Transverse colon (tissue), 4 donors: ENCODE measurements at places on chromosomes 1 and 21. TPM values are rescaled to one million over a fixed set of nuclear protein-coding genes. Genes with fewer than 3 reads are reported as not detected.

Gene SPRR2E
- total RNA-seq = not detected

Gene LAMB3
- 47.2 TPM for total RNA-seq

Gene TTC24
- not detected for total RNA-seq

Gene ZNF683
- total RNA-seq = not detected

Gene ZNF362
- total RNA-seq = 8.9 TPM

Gene ASPM
- 2.0 TPM for total RNA-seq

Gene RXFP4
- 11.6 TPM for total RNA-seq

Gene OR2L2
- 1.5 TPM for total RNA-seq

Gene REN
- total RNA-seq = 2.7 TPM

Gene ANGPTL1
- total RNA-seq = 16.1 TPM

Gene ALDH9A1
- 103 TPM for total RNA-seq

Gene PTCH2
- 1.2 TPM for total RNA-seq

Gene RTCA
- 41.9 TPM for total RNA-seq

Gene HAPLN2
- total RNA-seq = 0.55 TPM

Gene OR10K1
- total RNA-seq = not detected

Gene GJA4
- 1.9 TPM for total RNA-seq

Gene DDX59
- total RNA-seq = 17.5 TPM

Gene FAM72C
- not detected for total RNA-seq

Gene AMY2B
- 34.3 TPM for total RNA-seq

Gene AGT
- 1.7 TPM for total RNA-seq

Gene SPRR1B
- not detected for total RNA-seq

Gene PGLYRP3
- total RNA-seq = not detected

Gene ITGB2
- 32.4 TPM for total RNA-seq

Gene TNFAIP8L2
- 5.2 TPM for total RNA-seq

Gene EXTL1
- total RNA-seq = not detected

Gene PANK4
- 49.7 TPM for total RNA-seq

Gene C1orf185
- not detected for total RNA-seq

Gene NHLH2
- total RNA-seq = not detected

Gene NBPF4
- total RNA-seq = not detected

Gene FCER1G
- 73.6 TPM for total RNA-seq

Gene TMEM52
- 5.2 TPM for total RNA-seq

Gene NBPF6
- not detected for total RNA-seq

Gene EXTL2
- 3.0 TPM for total RNA-seq

Gene SLC22A15
- total RNA-seq = 2.5 TPM

Gene ANKRD65
- total RNA-seq = 2.4 TPM

Gene NBPF20
- total RNA-seq = 2.6 TPM

Gene FCRL6
- total RNA-seq = not detected

Gene UBASH3A
- 0.82 TPM for total RNA-seq

Gene KRTAP19-3
- not detected for total RNA-seq

Gene NPHS2
- not detected for total RNA-seq

Gene MCOLN3
- not detected for total RNA-seq

Gene FMN2
- 3.6 TPM for total RNA-seq

Gene C21orf58
- 3.7 TPM for total RNA-seq
